ENCODE measurements at places on chromosomes 7 and 10.

GRCh38 chr10:72850861-72851260 is 42.7 kb upstream of the OIT3 start:
- no peak for DNase-seq

DNA sequence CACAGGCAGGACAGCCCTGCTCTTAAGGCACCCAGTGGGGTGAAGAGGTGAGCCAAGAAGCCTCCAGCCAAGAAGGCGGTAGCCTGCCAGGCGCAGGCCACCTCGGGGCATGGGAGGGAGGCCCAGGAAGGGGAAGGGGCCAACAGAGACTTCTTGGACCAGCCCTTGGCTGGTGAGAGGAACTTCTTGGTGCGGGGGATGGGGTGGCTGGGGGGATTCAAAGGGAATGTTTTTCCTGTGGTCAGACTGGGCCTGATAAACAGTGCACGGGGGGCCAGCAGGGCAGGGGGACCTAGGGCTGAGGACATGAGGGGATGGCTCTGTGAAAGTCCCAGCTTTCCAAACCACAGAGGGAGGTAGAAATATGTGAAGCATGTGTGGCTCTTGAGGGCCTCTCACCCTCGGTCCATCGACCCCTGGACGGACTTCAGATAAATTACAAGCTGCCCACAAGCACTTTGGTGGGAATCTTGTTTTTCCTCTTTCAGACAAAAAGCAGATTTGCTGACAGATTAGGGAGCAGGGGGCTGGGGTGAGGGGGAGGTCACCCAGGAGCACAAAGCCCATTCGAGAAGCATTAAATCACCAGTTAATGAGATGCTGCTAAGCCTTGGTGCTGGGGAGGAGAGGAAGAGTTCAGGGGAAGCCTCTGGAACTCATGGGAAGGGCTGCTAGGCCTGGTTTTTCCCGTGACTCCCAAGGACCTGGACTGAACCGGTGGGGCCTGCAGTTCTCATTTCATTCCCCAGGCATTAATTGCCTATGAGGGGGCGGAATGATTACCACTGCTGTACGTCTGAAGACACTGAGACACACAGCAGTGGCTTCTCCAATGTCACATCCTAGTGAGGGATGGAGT is 11.3 kb downstream of the CRYGN start:
- DNase-seq = peak; percentile 20

- peak; percentile 62 for DNase-seq
These were observed 70.8 kb downstream of the XPNPEP1 start for GRCh38 chr10:109852475-109853037.

- peak; percentile 90 for DNase-seq
These were observed 39.5 kb upstream of the ANKRD1 start for GRCh38 chr10:90960355-90960814.

GRCh38 chr10:9709849-9710248 is 1307.8 kb upstream of the CELF2 start:
- no peak for DNase-seq

- DNase-seq = no peak
These were observed 48.1 kb downstream of the CDC123 start for GRCh38 chr10:12243864-12244620.

- no peak for DNase-seq
These were observed 133.5 kb downstream of the ST7 start for GRCh38 chr7:117086788-117087187.

- DNase-seq = no peak
These were observed 107.3 kb downstream of the GALNT11 start for GRCh38 chr7:152132812-152133211.

DNA sequence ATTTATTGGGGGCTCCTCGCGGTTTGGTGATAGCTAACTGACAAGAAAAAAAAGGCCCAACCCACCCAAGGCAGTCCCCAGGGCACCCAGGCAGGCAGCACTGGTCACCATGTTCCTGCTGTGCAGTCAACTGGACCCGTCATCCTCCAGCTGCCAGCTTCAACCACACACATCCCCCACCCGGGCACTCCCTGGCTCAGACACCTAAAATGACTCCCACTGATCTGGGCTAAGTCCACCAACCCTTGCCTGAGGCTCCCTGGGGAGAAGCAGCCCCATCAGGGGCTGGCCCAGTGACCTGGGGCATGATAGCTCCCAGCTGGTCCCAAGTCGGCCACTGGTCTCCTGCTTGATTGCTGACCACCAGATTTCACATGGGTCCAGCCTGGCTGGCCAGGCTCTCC is 161.8 kb downstream of the NRF1 start:
- no peak for DNase-seq

DNA sequence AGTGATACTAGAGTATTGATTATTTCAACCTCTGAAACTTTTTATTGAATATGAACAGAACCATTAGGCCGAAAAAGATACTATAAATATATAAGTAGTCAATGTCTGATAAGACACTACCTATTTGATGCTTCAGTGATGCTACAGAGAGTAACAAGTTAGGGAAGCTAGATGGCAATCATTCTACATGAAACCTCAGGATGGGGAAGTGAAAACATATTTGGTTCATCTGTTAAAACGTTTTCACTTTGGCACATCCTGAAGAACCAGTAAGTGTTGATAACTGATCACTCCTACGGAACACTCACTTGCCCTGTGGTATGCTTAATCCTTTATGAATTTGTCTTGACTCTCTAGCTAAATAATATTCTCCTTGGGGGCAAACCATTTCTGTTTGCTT is 1064.9 kb downstream of the NXPH1 start:
- DNase-seq = no peak

GRCh38 chr7:76252021-76252420 is 50.3 kb downstream of the SRRM3 start:
- DNase-seq = no peak

DNA sequence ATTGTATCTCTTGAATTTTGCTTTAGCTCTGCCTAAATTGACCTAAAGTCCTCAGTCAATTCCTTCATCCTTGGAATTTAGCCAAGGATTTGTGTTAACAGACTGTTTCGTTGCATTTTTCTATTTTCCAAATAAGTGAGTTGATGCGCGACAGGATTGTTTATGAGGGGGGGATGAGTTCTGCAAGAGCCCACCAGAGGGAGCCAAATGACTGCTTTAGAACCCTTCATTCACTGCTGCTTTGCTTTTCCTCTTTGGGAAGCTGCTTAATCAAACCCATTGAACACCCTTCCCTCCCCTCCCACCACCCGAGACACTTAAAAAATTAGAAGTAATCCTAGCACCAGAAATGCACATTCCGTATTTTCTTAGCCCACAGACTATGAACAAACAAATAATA is 33.7 kb upstream of the PTF1A start:
- peak; percentile 50 for DNase-seq

DNA sequence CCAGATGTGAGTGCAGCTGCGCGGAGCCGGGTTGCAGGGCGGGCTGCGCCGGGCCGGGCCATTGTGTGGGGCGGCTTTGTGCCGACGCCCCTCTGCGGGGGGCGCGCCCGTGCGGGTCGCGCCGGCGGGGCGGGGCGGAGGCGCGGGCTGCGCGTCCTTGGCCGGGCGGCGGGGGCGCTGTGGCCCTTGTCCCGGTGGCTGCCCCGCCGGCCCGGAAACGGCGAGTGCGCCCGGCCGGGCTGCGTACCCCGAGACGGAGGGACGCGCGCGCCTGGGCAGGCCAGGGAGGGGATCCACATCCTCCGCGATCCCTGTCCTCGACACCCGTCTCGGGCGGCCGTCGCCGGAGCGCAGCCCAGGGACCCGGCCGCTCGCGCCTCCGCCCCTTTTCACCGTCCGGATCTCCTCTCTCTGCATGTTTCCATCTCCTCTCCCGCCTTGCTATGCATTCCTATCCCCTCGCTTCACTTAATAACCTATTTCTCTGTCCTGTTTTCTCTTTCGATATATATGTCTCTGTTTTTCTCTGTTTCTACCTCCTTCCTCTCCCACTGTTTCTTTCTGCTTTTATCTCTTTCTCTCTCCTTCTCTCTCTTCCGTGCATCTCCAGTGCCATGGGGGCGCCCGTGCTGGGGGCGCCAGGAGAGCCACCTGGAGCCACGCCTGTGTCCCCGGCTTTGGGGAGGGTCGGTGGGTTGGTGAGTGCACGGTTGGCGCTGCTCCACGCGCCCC is 765 bp downstream of the PFKFB3 start:
- DNase-seq = peak; percentile 59

DNA sequence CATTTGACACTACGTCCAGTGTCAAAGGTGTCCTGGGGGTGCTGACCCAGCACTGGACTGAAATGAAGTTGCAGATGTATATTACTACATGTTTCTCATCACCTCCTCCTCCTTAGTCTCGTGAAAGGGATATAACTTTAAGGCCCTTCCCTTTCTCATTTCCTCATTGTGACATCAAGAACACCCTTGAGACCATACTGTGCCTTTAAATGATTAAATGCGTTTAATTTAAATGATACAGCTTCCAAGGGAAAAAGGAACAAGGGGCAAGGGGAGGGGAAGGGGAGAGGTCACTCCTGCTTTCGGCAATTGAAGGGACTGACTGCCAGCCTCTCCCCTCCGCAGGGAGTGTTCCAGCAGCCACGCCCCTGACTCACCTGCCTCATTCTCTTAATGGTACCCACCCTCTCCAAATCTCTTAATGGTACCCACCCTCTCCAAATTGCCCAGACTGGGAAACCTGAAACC is 80.5 kb upstream of the KMT2E start:
- DNase-seq = no peak

DNA sequence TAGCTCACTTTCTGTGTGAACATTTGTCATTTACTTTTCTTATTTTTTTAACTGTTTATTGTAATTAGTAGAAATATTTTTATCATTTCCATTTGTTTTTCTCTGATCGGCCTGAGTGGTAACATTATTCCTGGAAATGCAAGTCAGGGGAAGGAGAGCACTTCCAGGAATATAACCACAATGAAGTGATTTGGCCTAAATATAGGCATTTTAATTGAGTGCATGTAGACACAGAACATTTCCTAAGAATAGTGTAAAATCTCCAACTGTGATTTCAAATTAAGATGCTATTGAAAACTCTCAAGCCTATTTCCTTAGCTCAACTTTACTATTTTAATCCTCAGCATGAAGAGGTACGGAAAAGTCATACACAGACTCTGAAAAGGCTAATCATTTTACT is 86.5 kb upstream of the SKAP2 start:
- DNase-seq = no peak

- peak; percentile 67 for DNase-seq
These were observed 247.1 kb upstream of the GRB10 start for GRCh38 chr7:51029701-51030191.

GRCh38 chr7:121885166-121885920 is 12.4 kb downstream of the PTPRZ1 start:
- no peak for DNase-seq

- DNase-seq = no peak
These were observed 495.9 kb downstream of the XPNPEP1 start for GRCh38 chr10:109427411-109427810.

- DNase-seq = no peak
These were observed 106.6 kb downstream of the RAPGEF5 start for GRCh38 chr7:22250390-22250789.

GRCh38 chr10:20885678-20886077 is 11.4 kb downstream of the NEBL start:
- peak; percentile 9 for DNase-seq

DNA sequence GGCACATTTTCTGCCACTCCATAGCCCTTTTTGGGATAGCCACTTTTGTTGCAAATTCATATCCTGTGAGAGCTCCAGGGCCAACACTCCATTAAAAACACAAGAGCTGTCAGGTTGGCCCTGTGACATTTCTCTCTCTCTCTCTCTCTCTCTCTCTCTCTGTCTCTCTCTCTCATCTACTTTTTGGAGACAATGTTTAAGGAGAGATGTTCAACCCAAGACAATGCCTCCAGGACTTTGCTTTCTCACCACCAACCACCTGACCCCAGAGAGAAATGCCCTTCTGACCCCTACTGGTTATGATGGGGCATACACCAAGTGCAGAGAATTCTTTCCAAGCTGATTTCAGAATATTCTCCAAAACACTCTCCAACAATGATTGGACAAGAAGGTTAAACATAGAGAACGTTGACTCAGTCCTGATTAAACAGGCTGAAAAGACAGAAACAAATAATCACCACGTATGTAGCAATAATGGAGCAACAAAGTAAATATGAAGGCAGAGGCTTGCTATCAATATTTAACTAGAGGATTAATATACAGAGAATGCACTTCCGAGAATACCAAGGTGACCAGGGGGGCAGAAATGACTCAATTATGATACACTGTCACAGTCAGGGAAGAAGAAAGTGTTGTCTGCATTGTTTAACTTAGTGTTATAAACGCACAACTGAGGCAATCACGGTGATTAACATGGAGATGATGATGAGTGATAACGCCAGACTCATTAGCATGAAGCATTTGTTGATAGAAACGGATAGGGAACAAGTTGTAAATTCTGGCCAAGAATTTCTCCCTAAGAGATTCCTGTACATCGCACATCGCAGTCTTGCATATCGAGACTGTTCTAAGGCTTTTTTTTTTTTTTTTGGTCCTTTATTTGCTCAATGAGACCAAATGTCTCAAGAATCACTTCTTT is 178.5 kb downstream of the NRP1 start:
- peak; percentile 72 for DNase-seq

Measured in fibroblast of gingiva (primary cell).